CD4-positive, alpha-beta T cell (primary cell): ENCODE measurements at places on chromosomes 16 and 17.

DNA sequence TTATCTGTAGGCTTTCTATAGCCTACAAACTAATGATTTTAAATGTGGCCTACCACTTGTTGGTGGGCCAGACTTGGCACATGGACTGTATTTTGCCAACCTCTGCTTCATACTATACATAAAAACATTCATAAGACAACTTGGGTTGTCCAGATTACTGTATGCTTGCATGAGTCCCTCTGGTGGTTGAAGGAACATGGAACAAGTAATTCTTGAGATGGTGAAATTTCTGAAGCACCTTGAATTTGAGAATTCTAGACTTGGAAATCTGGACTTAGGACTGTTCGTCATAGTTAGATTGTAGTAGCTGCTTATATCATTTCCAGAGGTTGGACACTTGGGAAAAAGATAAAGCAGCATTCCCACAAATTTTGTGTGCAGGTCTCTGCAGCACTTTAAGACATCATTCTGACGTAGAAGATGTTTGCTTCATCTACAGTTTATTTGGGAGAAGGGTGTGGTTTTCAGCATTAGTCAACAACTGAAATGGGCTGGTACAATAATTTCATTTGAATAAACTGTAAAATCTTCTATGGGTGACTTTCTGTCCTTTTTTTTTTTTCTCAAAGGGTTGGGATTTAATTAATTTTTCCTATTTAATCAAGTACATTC, 31.2 kb downstream of the NFATC3 start:
- H3K27me3 ChIP-seq: no peaks in the 10 kb centered on the region
- no peaks in the 10 kb centered on the region for H3K36me3 ChIP-seq
- DNase-seq: no peak

- H3K4me3 ChIP-seq: no peak overlapping the region
- no peaks in the 10 kb centered on the region for H3K27me3 ChIP-seq
- no peak for DNase-seq
- H3K27ac ChIP-seq: no peak overlapping the region
These were observed 52.8 kb downstream of the NTN1 start for GRCh38 chr17:9074131-9074530.

GRCh38 chr17:40378966-40379365, 14.4 kb upstream of the GJD3 start:
- H3K4me1 ChIP-seq: no peaks in the 10 kb centered on the region
- H3K36me3 ChIP-seq: no peaks in the 10 kb centered on the region
- no peaks in the 10 kb centered on the region for H3K27me3 ChIP-seq
- no peak overlapping the region for H3K4me3 ChIP-seq

DNA sequence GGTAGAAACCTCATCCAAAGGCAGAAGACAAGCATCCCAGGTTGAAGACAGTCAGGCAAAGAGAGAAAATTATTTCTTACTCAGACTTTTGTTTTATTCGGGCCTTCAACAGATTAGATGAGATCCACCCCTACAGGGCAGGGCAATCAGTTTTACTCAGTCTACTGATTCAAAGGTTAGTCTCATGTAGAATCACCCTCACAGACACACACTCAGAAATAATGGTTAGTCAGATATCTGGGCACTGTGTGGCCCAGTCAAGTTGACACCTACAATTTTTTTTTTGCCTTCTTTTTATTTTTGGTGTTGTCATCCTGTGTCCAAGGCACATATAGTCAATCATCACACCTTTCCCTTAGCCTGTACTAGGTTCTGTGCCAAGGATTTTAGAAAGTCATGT, 729.8 kb downstream of the WWOX start:
- no peak overlapping the region for H3K27ac ChIP-seq
- no peak overlapping the region for H3K4me3 ChIP-seq
- H3K36me3 ChIP-seq: no peaks in the 10 kb centered on the region

DNA sequence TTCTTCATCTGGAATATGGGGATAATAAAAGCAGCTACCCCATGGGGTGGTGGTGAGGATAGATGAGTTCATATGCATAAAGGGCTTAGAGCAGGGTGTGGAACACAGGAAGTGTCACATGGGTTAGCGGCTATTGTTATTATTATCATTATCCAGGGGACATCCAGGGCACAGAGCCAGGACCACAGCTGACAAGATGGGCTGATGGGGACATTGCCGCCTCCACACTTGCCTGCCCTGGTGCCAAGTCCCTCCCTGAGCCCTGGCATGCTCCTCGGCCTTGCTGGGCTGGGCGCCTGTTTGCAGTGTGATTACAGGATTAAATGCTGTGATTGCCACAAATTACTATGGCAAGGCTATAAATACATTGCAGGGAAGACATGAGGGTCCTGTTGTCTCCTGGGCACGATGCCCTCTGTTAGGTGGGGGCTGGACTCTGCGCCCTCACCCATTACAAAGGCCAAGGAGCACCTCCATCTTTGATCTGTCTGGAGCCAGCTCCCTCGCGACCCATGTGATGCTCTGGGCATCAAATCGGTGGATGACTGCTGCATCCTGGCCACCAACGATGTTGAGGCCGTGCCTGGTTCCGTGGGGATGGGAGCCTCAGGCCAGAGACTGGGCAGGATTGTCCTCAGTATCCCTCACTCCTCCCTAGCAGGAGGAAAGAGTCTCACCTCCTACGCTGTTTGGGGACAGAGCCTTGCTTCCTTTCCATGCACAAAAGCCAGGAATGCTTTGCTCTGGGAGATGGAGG, 43.2 kb downstream of the PIMREG start:
- no peaks in the 10 kb centered on the region for H3K36me3 ChIP-seq
- no peak for DNase-seq
- no peak overlapping the region for H3K4me3 ChIP-seq

- DNase-seq: no peak
- H3K4me1 ChIP-seq: peaks cover 3% of the 10 kb centered on the region
- H3K4me3 ChIP-seq: no peak overlapping the region
- H3K27me3 ChIP-seq: no peaks in the 10 kb centered on the region
- no peak overlapping the region for H3K27ac ChIP-seq
- no peaks in the 10 kb centered on the region for H3K36me3 ChIP-seq
These were observed 44.2 kb downstream of the NUP93 start for GRCh38 chr16:56774016-56774680.

DNA sequence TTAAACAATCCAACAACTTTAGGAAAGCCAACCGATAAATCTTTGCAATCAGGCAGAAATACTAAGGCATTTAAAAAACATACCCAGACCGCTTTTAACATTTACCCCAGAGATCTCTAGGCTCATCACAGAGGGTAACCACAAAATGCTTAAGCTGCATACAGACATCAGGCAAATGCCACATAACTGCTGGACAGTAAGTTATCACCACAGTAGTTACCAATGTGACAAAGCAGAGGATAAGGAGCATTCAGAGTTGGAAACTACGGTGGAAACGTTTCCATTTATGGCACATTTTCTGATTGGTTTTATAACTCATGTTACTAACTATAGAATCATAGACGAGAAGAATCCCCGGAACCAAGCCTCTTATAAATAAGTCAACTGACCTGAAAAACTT, 77.5 kb downstream of the KANSL1 start:
- H3K4me1 ChIP-seq: peaks cover 18% of the 10 kb centered on the region
- H3K27ac ChIP-seq: no peak overlapping the region
- no peaks in the 10 kb centered on the region for H3K36me3 ChIP-seq
- no peak for DNase-seq

DNA sequence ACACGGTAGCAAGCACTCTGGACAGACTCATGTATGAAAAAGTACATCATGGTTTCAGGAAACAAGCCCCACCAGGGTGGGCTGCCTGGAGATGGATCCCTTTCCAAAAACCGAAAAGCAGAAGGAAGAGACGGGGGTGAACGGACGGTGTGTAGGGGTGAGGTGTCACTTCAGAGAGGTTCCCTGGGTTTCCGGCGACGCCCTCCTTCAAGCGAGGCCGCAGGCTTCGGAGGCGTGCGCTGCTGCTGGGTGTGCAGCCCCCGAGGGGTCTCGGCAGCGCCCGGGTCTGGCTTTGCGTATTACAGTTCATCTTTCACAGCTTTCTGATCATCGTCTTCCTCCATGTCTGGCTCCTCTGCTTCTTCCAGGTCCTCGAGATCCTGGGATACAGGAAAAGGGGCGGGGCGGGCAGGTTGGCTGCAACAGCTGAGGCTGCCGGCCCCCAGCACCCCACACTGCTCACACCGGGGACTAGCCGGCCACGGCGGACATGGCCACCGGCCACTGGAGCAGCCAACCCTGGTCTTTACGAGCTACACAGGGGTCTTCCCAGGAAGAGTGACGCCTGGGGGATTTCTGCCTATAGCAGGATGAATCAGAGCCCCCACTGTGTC, 9.0 kb upstream of the PPP1R27 start:
- no peak overlapping the region for H3K4me3 ChIP-seq
- peaks cover 52% of the 10 kb centered on the region for H3K36me3 ChIP-seq
- H3K4me1 ChIP-seq: no peaks in the 10 kb centered on the region
- H3K27ac ChIP-seq: no peak overlapping the region
- DNase-seq: no peak

- H3K36me3 ChIP-seq: peaks cover 62% of the 10 kb centered on the region
- no peaks in the 10 kb centered on the region for H3K4me1 ChIP-seq
- H3K27me3 ChIP-seq: no peaks in the 10 kb centered on the region
- no peak for DNase-seq
- no peak overlapping the region for H3K27ac ChIP-seq
- H3K4me3 ChIP-seq: no peak overlapping the region
These were observed 42.1 kb downstream of the TSC2 start for GRCh38 chr16:2089706-2090480.

GRCh38 chr16:20707461-20707860, 10.0 kb upstream of the ACSM1 start:
- H3K36me3 ChIP-seq: no peaks in the 10 kb centered on the region
- no peak overlapping the region for H3K27ac ChIP-seq
- no peaks in the 10 kb centered on the region for H3K4me1 ChIP-seq
- no peaks in the 10 kb centered on the region for H3K27me3 ChIP-seq
- no peak overlapping the region for H3K4me3 ChIP-seq

GRCh38 chr17:48175692-48176470, 68.3 kb downstream of the SNX11 start:
- H3K4me1 ChIP-seq: no peaks in the 10 kb centered on the region
- peaks cover 71% of the 10 kb centered on the region for H3K36me3 ChIP-seq
- H3K27me3 ChIP-seq: no peaks in the 10 kb centered on the region
- no peak overlapping the region for H3K4me3 ChIP-seq
- no peak for DNase-seq

- H3K27me3 ChIP-seq: peaks cover 15% of the 10 kb centered on the region
- no peak for DNase-seq
- no peaks in the 10 kb centered on the region for H3K36me3 ChIP-seq
- H3K27ac ChIP-seq: no peak overlapping the region
These were observed 13.2 kb downstream of the CD300LG start for GRCh38 chr17:43860077-43860725.

DNA sequence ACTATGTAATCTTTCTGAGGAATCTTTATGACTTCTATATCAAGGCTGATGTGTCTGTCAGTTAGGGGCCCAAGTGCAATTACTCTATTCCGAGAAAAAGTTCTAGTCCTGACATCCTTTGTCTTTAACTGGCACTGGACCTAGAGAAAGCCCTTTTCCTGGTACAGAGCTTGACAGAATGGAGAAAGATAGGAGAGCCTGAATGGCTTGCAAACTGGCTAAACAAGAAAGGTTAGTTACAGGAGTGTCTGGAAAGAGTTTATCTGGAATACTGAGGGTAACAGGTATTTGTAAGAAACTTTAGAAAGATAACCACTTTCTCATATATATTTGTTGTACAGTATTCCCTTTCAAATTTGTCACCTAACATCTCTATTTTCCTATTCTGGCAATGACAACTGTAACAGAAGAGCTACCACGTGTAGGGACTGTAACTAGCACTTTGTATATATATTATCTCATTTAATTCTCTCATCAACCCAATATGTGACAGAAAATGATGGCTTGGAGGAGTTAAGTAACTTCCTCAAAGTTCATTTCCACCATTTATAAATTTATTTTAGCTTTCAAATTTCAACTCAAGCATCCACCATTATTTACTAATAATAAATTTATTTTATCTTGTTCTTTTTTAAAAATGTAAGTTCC, 97.4 kb upstream of the C17orf78 start:
- H3K4me3 ChIP-seq: no peak overlapping the region
- DNase-seq: no peak
- no peaks in the 10 kb centered on the region for H3K4me1 ChIP-seq
- H3K27ac ChIP-seq: no peak overlapping the region

DNA sequence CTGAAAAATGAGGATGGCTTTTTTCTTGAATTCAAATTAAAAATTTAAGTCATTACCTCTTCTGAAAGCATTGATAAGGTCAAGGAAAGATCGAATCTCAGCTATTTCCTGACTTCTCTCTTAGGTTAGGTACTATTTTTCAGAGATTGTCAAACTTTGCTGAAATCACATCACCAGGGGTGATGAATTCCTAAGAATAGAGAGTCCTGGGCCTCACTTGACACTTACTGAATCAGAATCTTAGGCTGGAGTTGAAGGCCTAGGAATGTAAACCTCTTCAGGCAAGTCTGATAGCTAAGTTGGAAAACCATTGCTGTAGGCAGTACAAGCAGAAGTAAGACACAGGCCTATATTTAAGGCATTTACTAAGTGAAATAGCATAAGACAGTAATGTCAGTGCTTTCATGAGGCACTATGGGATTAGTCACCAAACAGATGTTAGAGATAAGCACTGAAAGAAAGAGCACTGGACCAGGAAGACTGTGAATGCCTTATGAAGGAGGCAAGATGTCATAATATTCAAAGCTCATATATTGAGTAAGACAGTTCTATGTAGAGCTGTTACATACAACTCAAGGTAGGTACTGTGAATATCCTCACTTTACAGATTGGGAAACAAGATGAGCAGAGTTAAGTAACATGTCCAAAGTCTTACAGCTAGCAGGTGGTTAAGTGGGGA, 21.5 kb downstream of the DCAF7 start:
- no peaks in the 10 kb centered on the region for H3K27me3 ChIP-seq
- DNase-seq: no peak
- peaks cover under 1% of the 10 kb centered on the region for H3K4me1 ChIP-seq
- H3K27ac ChIP-seq: no peak overlapping the region

GRCh38 chr17:77880711-77881450, 77.6 kb upstream of the TNRC6C start:
- H3K4me3 ChIP-seq: peak overlapping the region; percentile 50
- DNase-seq: no peak
- H3K27me3 ChIP-seq: no peaks in the 10 kb centered on the region
- H3K27ac ChIP-seq: peak overlapping the region; percentile 93

DNA sequence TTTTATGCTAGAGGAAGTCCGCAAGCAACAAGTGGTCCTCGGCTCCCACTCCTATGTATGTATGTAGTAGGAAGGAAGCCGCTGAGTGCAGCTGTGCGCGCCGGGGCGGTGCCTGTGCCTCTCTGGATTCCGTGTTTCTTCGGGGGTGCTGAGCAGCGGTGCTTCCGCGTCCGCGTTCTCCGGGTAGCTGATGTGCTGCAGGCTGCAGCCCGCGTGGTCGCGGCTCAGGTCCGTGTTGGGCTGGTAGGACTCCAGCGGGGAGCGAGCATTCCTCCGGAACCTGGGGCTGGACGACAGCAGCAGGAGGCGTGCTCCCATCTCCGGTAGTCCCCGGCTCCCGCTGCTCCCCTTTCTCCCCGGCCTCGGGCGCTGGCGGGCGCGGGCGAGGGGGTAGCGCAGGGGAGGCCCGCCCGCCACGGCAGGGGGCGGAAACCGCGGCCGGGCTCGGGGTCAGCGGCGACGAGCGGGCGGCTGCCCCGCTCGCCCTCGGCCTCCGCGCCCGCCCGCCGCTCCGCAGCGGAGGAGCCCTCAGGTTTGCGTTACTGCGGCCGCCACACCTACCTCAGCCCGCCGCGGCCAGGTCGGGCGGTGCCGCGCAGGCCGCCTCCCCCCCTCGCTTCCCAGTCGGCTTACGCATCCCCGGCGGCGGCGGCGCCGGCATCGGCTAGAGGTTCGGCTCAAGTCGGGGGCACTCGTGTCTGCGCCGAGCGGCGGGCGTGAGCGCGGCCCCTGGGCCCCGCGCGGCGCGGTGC, 487 bp downstream of the C17orf67 start:
- DNase-seq: peak; percentile 63
- H3K27me3 ChIP-seq: no peaks in the 10 kb centered on the region
- H3K27ac ChIP-seq: peak overlapping the region; percentile 44
- H3K4me1 ChIP-seq: peaks cover 41% of the 10 kb centered on the region
- peak overlapping the region; percentile 96 for H3K4me3 ChIP-seq
